Effector memory CD4-positive, alpha-beta T cell (primary cell): ENCODE measurements at places on chromosomes 1 and 21.

- no peak for DNase-seq
Observed at GRCh38 chr1:54375712-54376429, 30.3 kb downstream of the SSBP3 start.

- DNase-seq, result no peak
Observed at GRCh38 chr1:81374481-81374880, 426.3 kb upstream of the ADGRL2 start.

DNA sequence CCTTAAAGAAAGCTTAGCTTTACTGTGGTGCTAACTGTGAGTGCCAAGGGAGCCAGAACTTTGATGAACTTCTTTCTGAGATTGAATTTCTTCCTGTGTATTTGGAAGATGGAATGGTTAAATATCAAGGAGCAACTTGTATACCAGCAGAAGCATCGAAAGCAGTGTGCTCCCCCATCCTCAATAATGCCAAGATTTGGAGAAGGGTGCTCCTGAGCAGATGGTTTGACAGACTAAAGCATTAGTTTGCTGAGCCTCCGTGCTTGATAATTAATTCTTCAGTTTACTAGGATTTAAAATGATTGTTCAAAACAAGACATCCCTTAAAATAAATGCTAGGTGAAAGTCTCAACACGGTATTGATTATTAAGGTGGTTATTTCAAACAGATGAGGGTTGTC is 42.4 kb upstream of the AKT3 start:
- DNase-seq, result no peak

DNA sequence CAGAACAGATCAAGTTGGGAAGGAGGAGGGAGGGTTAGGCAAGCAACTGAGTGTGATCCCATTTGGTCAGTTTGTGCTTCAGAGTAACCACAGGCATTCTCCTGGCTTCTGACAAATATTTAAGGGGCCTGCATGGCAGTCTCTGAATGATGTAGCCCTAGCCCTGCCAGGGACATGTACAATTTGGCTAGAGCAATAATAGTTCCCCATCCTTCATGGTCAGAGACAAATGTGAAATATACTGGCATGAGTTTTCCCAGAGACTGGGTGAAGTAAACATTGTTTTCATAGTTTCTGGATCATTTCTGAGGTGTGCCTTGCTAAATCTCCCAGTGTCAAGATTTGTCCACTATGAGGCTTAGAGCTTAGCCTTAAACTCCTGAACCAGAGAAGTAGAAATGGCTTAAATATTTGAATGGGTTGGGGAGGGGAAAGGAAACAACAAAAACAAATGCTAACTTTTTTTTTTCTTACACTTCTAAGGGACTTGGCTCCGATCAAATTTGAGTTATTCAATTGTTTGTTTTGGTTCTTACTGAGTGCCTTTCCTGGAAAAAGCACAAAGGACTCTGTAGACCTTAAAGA is 42.0 kb upstream of the UBE2U start:
- DNase-seq, result no peak

- no peak for DNase-seq
Observed at GRCh38 chr1:210310562-210311153, 18.0 kb upstream of the HHAT start.

DNA sequence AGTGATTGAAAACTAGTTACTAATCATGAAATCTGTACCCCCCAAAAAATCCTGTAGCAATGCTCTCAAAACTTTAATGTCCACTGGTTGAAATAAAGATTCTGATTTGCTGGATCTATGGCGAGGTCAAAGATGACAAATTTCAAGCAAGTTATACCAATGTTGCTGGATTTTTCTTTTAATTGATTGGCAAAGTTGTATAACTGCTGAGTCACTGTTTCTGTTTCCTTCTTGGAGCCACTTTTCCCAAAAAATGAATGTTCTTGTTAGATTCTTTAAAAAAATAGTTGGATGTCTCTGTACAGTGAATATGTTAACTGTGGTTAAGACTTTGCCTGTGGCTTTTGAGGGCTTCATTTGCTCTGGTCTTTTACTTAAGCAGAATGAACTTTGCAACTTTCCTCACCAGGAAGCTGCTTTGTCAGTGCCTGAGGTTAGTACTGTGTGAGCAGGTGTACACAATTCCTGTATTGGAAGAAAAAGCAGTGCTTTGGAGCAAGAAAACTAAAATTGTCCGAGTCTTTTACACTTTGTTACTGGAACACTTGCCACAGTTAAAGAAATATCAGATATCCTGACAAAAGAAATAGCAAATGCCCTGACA is 1211.9 kb downstream of the MRPL39 start:
- DNase-seq, result no peak

DNA sequence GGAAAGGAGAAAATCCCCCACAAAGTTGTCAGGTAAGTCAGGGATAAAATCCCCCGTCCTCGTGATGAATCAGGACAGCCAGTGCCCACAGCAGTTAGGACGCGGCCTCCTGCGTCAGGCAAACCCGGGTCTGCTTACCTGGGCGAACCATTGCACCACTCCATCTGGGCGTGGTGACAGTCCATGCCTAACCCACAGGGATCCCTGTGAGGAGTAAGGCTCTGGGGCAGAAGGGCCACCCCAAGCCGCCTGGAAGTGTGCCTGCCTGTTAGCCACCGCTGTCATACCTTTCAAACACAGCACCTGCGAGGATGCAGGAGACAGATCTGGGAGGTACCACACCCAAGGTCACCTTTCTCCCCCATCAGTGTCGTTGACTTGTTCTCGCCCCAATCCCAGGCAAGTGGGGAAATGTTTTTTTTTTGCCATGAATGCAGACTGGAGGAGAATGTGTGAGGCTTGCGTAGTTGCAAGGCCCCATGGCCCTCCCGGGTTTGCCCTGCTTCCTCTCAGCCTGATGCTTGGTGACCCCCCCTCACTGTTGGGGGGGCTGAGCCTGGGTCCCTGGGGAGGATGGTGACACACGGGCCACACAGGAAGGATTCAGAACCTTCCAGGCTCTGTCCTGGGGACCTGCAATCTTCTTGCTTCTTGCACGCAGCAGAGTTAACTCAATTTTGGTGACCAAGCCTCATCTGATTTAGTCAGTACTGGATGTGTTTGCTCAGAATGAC is 107.0 kb downstream of the PGBD5 start:
- no peak for DNase-seq

GRCh38 chr1:205182930-205183329 is 28.6 kb downstream of the DSTYK start:
- DNase-seq, result no peak

GRCh38 chr1:168560370-168560769 is 16.0 kb upstream of the XCL1 start:
- no peak for DNase-seq

DNA sequence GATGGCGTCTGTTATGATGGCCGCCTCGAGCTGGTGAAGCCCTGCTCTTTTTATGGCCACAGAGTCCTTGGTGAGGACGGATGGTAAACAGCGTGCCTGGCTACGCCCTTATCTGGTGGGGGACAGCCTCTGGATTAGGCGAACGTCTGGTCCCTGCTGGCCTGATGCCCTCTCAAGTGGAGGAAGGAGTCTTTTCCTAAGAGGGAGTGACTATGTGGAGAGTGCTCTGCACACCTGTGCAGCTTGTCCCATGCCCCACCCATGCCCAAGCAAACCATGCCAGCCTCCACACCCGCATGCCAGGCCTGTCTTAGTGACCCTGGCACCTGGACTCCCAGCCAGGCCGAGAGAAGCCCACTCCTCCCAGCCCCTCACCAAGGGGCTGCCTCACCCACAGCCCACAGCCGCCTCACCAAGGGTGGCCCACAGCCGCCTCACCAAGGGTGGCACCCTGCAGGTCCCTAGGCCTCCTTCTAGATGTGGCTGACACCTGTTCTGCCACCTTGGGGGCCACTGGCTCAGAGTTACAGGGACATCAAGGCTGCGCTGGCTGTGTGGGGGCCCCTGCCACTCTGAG is 40.2 kb downstream of the WNT9A start:
- DNase-seq, result no peak

DNA sequence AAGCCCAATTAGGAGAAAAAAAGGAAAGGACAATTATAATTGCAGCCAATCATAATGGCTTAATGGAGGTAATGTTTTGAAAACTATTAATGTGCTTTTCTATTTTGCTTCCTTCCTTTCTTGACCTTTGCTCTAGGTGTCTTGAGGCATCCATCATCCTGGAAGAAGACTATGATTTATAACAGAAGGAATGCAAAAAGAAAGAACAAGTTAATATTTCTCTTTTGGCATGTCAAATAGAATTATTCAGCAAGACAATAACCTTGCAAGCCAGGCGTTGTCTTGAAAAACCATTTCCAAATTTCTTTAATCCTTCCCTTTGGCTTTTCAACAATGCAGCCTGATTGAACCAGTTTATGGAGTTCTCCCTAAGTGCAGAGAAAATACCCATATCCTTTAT is 107.7 kb upstream of the USP24 start:
- DNase-seq, result no peak

DNA sequence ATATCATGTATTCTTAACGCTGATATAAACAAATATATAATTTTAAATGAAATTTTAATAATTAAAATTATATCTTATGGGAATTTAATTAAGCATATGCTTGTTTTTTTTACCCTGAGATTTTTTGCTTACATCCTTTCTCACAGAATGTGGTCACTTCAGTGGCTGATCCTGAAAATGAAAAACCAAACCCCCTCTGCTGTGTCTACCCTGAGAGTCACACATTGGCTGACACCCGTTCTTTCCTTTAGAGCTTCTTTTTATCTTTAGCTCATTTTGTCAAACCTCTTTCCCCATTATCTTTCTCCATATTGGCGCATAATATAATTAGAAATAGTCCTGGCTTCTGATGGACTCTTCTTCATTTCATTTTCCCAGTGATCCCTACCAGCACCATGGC is 10.8 kb upstream of the CACYBP start:
- DNase-seq, result no peak

GRCh38 chr1:116270316-116271057 is 102.6 kb upstream of the ATP1A1 start:
- no peak for DNase-seq

GRCh38 chr1:3078430-3078861 is 9.4 kb downstream of the PRDM16 start:
- DNase-seq, result no peak

- no peak for DNase-seq
Observed at GRCh38 chr21:25366116-25366515, 241.2 kb downstream of the MRPL39 start.

- no peak for DNase-seq
Observed at GRCh38 chr21:14583629-14584255, 37.6 kb upstream of the SAMSN1 start.

GRCh38 chr1:221334062-221334461 is 407.8 kb downstream of the DUSP10 start:
- DNase-seq, result no peak

GRCh38 chr1:224739303-224739996 is 123.3 kb downstream of the CNIH3 start:
- no peak for DNase-seq

- DNase-seq, result no peak
Observed at GRCh38 chr21:41957991-41958766, 4.4 kb upstream of the C2CD2 start.

GRCh38 chr1:40183055-40183710 is 22.0 kb downstream of the RLF start:
- no peak for DNase-seq

- DNase-seq, result no peak
Observed at GRCh38 chr1:220410611-220411010, 117.3 kb upstream of the MARK1 start.

DNA sequence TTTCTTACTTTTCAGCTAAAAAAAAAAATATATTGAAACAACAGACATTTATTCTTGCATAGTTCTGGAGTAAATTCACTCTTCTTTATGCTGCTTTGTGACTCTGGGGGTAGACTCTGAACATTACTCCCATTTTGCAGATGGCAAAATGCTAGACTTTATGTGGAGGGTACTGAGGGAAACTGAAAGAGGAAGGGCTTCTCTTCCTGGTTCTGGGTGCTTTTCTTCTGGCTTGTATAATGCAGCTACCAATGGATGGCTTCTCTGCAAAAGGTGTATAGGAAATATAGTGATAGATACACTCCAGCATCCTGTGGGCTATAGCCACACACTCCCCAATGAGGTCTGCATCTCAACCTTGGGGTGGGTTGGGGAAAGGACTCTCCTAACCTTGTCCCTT is 19.7 kb upstream of the ZBTB40 start:
- DNase-seq, result no peak

DNA sequence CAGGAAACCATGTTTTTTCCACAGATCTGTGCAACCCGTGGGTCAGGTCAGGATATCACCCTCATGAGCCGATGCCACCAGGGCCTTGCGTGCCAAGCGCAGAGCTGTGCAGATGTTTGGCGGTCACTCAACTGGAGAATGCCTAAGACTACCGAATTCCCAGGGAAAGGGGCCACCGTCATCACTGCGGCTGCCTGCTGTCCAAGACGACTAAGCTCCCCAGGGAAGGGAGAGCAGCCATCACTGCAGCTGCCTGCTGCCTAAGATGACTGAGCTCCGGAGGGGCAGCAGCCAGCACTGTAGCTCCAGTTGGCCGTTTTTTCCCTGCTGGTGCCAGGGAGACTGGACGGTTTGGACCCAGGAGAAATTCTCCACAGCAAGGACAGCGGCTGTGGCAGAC is 31.1 kb downstream of the AKT3 start:
- no peak for DNase-seq

- DNase-seq, result no peak
Observed at GRCh38 chr21:27190601-27191000, 223.7 kb upstream of the ADAMTS5 start.

DNA sequence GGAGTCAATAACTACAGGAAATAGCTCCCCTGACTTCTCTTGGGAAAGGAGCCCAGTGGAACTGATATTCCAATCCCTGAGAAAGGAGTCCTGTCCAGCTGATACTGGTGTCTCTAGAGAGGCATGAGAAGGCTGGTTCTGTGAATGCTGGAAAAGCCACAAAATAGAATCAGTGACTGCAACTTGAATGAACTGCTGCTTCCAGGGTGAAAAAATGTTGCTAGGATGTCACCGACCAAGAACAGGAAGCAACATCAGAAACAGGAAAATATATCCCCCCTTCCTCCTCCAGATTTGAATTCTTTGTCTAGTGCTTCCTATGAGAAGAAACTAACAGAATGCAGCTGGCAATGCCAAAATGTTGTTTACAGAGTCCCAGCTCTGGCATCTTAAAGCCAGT is 269.3 kb upstream of the LYPLAL1 start:
- DNase-seq, result no peak

- DNase-seq, result no peak
Observed at GRCh38 chr1:6596351-6596750, 6.3 kb downstream of the KLHL21 start.
